ENCODE measurements at places on chromosomes 7 and 10. TPM values are rescaled to one million over a fixed set of nuclear protein-coding genes. Genes with fewer than 3 reads are reported as not detected.

Gene ZNF365
- total RNA-seq = 0.42 TPM

Gene SAMD9L
- total RNA-seq = not detected

DNA sequence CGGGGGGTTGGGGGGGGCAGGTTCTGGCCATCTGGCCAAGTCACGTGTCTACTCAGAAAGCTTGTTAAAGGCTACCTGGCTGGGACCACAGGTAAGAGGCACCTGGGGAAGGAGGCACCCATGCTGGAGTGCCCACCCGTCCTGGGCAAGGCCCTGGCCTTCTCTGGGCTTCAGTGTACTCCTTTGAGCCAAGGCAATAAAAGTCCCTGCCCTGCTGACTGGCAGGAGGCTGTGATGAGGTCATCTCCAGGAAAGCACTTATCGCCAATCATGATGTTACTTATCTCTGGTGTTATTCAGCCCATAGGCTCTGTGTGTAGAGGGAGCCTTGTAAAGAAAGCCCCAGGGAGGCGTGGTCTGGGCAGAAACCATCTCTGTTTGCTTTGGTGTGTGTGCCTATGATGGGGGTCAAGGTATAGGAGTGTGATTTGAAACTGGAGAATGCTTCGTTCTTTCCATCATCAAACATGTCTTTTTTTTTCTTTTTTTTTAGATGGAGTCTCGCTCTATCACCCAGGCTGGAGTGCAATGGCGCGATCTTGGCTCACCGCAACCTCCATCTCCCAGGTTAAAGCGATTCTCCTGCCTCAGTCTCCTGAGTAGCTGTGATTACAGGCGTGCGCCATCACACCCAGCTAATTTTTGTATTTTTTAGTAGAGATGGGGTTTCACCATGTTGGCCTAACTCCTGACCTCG, 2.5 kb upstream of the CLDN4 start:
- no peak for DNase-seq

GRCh38 chr10:32317795-32318357, 29.1 kb downstream of the EPC1 start:
- DNase-seq = no peak

GRCh38 chr10:58996063-58996462, 180.4 kb upstream of the PHYHIPL start:
- DNase-seq = no peak
